ENCODE measurements at places on chromosomes 4 and X.

DNA sequence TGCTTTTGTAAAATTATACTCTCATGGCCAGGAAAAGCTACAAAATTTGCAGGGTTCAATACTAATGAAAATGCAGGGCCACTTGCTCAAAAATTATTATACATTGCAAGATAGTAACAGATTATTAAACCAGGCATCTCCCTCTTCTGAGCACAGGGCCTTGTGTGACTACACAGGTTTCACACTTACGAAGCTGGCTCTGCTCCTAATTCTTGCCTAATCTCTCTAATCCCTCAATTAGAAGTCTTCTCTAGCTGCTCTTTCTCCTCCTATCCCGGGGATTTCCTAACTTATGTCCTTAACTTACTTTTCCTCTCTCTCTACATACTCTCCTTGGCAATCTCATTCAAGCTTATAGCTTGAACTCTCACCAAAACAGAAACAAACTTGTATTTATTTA lies 168.3 kb downstream of the AREG start:
- DNase-seq, result no peak

- DNase-seq, result peak; percentile 6
Measured at GRCh38 chr4:157664726-157665125, 444.2 kb downstream of the GRIA2 start.

GRCh38 chr4:1405636-1406393 lies 427 bp downstream of the NKX1-1 start:
- no peak for DNase-seq

DNA sequence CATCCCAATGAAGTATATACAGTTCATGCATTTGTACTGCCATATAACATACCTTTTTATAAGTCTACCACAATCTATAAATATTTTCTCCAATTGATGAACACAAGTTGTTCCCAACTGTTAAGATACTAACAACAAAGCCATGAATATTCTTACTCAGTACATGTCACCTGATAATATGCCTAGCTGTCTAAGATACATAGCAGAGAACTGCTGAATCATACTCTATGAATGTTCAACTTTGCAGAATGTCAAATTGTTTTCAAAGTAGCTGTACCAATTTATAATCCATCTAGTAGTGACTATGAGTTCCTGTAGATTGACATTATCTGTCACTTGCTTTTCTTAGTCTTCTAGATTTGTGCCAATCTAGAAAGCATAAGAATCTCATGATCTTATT lies 84.9 kb downstream of the RAB28 start:
- no peak for DNase-seq

DNA sequence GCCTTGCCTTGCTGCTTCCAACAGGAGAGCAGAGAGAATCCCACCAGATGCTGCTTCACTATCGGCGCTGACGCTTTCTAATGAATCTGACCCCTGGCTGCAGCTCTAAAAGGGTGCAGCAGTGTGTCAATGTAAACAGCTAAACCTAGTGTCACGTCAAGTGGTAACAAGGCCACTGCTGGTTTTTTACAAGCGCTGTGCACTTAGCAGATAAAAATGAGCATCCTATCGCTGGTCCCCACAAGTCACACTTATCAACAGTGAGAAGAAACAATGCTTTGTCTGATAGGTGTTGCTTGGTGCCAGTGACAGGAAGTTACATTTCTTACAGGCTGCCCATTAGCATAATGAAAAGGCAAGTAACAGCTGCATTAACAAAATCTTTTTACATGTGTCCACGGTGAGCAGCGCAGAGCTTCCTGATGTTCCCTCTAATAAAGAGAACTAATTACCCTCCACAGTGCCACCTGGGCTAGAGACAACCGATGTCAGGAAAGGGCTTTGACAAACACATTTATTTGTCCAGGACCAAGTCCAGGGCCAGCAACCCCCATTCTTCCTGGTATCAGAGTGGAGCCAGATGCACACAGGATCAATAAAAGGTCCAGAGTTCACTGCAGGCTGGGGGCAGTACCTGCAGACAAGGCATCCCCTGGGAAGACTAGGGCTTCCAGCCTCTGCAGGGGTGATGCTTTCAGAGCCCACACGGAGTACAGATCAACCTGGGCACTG lies 176.0 kb downstream of the MGST2 start:
- no peak for DNase-seq

DNA sequence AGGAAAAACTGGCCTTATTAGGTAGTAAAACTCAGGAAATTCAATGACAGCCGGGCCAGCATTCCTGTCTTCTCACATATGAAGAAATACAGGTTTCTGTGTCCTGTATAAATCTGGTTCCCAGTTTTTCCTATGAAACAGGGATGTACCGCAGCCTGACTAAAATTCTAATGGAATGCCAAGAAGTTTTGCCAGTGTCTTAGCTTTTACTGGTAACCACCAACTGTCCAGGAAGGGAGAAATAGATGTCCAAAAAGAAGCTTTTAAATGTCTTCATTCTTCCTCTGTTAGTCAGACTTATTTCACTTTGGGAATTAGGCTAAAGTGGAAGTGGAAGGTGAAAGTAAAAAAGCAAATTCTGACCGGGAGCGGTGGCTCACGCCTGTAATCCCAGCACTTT lies 108.0 kb upstream of the TBL1X start:
- DNase-seq, result no peak

DNA sequence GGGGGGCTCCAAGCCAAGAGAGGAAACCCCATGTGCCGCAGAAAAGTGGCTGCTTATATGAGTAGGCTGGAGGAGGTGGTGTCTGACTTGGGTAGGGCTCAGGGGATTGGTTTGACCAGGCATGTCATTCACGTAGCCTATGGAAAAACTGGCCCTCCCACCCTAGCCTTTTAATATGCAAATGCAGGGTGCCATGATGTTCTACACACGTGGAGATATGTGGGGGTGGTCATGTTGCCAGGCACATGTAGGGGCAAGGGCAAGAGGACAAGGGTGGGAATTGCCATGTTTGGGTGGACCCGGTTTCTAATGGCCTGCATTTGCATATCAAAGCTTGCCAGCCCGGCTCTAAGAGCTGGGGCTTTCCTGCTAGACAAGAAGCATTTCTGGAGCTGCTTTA lies 86.9 kb upstream of the SHISA3 start:
- no peak for DNase-seq

- no peak for DNase-seq
Measured at GRCh38 chrX:45894864-45895645, 650.2 kb downstream of the ZNF674 start.

DNA sequence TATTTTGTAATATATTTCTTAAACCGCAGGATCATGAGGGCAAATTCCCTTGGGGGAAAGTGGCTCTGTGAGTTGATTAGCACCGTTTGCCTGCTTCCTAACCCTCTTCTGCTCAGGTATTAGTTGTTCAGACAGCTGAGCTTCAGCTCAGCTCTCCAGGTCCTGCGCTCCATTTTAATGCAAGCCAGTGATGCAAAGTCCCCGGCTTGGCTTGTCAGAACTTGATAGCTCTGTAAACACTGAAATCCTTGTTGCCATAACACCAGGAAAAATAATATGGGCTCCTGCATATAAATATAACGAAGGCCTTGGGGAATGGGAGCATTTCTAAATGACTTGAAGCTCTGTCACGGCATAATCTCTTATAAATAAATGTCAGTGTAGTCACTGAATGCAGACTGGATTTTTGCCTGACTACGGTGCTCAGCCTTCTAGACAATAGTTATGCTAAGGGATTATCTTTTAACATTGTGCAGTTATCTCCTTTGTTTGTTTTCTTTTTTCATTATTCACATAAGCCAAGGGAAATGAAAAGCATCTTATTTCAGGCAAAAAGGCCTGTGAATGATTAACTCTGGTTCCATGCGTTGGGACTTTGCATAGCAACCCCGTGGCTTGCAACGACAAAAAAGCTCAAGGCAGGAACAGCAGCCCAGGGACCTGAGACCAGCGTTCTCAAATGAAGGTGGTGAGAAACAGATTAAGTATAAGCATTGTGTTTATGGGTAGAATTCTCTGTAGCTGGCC lies 253.2 kb downstream of the SPRY1 start:
- no peak for DNase-seq

GRCh38 chr4:102400898-102401297 lies 55.6 kb upstream of the SLC39A8 start:
- no peak for DNase-seq

- DNase-seq, result no peak
Measured at GRCh38 chr4:184657144-184657543, 7.6 kb downstream of the PRIMPOL start.

DNA sequence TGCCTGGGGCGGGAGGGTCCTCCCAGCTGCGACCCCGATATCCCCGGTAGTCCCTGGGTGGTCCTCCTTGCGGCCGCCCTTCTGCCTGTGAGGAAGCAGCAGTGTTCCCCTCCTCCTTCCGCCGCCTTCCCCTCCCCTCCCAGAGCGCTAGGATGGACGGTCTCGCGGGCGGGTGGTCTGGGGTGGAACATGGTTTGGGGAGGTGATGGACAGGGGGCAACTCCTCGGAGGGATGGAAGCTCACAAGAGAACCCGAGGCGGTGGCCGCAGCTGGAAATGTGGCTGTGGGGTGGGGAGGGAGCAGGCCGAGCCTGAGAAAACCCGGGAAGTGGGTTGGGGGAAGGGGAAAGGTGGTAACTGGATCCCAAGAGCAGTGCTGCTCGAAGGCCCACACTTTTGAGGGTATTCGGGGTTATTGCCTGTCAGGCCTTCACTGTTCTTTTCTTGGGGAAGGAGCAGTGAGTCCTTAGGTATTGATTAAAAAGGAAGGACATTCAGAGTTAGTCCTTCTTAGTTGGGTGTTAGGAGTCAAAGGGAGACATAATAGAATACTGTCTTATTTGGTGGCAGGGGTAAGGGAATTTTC lies 581 bp downstream of the UBE2K start:
- DNase-seq, result no peak

- no peak for DNase-seq
Measured at GRCh38 chr4:26126994-26127393, 193.8 kb upstream of the RBPJ start.

GRCh38 chr4:761739-762138 lies 56.1 kb downstream of the PCGF3 start:
- no peak for DNase-seq

DNA sequence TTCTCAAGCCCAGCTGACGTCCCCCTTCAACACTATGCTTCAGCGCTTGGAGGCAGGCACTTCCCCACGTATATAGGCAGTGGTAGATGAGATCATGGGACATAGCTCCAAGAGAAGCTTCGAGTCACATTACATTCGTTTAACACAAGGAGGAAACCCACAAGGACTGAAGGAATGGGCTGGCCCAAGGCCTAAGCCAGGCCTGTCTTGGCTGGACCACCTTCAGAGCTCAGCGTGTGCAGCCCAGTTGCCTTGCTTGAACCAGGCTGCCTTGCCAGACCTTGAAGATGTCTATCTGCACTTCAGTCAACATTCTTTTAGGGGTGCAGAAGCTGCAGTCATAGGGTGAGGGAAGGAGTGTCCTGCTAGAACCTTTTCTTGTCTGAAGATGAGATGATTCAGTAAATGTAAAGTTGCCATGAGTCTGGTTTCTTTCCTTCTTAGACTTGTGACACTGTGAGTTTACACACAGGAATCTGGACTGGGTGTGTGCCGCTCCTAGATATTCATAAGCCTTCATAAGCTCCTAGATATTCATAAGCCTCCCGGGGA lies 144.1 kb upstream of the RBPJ start:
- DNase-seq, result no peak

DNA sequence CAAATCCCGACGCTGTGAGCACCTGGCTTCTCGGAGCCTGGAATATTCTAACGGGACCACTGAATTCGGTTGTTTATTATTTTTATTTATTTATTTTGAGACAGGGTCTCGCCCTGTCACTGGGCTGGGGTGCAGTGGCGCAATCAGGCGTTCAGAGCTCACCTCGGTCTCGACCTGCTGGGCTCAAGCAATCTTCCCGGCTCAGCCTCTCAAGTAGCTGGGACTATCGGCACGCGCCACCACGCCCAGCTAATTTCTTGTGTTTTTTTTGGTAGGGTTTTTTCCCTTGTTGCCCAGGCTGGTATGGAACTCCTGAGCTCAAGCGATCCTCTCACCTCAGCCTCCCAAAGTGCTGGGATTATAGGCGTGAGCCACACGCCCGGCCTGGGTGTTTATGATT lies 21.5 kb upstream of the S100P start:
- DNase-seq, result no peak

GRCh38 chr4:122796801-122797404 lies 29.7 kb upstream of the FGF2 start:
- no peak for DNase-seq

- DNase-seq, result no peak
Measured at GRCh38 chr4:74934888-74935287, 2.0 kb downstream of the PARM1 start.
